ENCODE measurements at places on chromosomes 13 and 19. TPM values are rescaled to one million over a fixed set of nuclear protein-coding genes. Genes with fewer than 3 reads are reported as not detected.

DNA sequence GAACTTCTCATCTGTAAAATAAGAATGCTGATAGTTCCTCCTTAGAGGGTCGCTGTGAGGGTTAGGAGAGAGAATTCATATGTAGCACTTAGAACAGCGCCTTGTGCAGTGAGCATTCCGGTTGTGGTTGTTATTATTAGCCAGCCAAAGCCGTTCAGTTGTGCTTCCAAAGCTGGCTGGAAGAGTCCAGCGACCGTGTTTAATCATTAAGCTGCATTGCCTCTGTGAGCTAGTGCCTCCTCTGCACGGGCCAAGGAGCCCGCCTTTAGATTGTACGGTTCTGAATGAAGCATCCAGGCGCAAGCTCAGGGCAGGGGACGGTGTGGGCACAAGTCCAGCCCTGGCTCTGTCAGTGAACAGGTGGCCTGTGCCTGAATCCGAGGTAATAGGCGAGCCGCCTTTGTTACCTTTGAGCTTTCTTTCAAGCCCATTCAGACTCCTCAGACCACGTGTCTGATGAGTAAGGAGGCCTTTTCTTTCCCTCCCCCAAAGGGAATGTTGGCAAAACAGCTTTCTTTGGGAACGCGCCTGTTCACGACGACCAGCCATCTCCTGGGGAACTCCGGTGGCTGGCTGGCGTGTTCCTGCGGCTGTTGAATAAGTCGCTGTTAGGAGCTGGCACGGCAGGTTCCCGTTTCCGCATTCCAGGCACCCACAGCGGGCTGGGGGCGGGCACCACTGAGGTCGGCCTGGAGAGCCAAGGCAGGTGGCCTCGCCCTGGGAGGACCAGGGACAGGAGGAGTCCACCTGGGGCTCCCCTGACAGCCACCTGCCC, 25.1 kb downstream of the SIPA1L3 start:
- peak; percentile 34 for DNase-seq

- DNase-seq = no peak
Observed at GRCh38 chr19:7914099-7914498, 531 bp upstream of the TGFBR3L start.

The ZNF552 gene
- total RNA-seq = 12.1 TPM

DNA sequence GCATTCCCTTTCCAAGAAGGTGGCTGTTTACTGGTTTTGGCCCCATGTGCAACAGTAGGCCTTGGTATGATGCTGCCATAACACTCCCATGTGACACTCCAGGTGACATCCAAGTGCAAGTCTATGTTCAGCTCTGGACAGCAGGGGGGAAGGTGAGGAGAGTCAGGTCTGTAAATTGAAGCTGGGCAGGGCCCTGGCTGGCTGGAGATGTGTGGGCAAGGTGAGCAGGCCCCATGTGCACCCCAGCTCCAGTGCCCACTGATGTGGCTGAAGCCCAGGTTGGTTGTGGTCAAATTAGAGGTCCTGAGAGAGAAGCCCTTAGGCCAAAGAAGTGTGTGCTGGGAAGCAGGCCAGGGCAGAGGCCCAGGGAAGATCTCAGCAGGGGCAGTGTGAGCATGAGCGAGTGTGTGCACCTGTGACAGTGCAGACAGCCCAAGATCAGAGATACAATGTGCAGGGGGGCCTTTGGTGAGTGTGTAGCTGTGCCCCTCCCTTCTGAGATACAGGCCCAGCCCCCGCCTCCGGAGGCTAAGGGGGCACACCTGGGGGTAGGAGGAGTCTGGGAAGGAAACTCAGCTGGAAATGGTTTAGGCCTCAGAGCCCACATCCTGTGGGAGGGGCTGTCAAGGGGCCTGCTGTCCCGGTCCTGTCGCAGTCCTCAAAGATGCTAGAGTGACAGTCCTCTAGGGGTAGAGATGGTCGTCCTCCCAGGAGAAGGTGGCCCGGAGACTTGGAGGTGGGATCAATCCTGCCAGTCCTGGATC, 18.6 kb downstream of the DEDD2 start:
- DNase-seq = no peak

- peak; percentile 97 for DNase-seq
Observed at GRCh38 chr13:110312339-110313031, 5.4 kb downstream of the COL4A2 start.

The SBSN gene
- total RNA-seq = under 0.01 TPM

DNA sequence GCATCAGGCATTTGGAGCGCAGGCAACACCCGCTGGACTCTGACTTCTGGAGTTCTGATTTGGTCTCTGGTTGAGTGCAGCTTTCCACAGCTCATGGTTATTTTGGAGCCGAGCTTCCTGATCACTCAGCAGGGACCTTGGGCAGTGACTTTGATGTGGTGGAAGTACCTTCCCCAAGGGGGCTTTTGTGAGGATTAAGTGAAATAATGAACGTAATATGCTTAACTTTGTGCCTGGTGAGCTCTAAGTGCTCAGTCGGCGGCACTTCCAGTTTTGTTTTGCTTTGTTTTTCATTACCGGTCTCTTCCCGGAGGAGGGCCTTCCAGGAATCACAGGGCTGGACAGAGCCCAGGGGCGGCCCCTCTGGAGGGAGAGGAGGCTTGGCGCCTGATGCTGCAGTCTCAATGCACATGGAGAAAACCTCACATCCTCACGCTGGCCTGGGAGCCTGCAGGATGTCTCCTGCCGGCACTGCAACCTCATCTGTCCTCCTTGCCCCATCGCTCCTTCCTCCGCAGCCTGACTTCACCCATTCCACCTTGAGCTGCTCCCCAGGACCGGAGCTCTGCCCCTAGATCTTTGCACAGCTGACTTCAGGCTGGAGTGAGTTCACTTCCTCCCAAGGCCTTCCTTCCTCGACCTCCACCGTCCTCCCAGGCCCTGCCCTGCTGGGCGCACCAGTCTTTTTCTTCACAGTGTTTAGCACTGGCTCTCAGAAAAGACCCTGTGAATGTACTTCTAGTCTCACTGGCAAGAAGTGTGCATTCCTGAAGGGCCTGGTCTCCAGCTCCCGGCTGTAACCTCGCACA, 1.5 kb downstream of the PLEKHF1 start:
- DNase-seq = peak; percentile 81

The IZUMO2 gene
- not detected for total RNA-seq

The ZNF580 gene
- total RNA-seq = 5.6 TPM

GRCh38 chr13:45240143-45240542, 39.3 kb upstream of the KCTD4 start:
- DNase-seq = no peak

The RYR1 gene
- total RNA-seq = under 0.01 TPM

The ABCA7 gene
- 11.2 TPM for total RNA-seq

GRCh38 chr13:88459331-88459730, 788.2 kb downstream of the SLITRK5 start:
- no peak for DNase-seq

DNA sequence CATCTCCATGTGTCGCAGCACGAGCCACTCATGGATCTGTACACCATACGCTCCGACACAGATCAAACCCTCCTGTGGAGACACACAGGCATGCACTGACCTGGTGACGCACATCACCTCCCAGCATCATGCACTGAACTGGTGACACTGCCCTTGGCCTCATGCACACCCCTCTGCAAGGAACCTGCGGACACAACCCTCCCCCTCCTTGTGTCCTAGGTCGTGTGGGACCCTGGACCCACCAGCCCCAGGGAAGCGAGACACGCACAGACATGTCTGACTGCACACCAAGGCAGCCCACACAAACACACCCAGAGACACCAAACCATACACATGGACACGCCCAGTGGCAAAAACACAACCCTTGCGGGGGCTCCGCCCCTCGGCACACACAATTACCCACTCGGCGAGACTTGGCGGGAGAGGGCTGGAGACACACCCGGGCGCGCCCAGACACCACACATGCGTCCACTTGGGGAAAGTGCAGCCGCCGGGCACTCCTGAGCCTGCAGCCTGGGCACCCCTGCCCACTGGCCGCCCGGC, 2.0 kb upstream of the KCNN4 start:
- DNase-seq = no peak

The RUVBL2 gene
- 162 TPM for total RNA-seq
